ENCODE measurements at places on chromosomes 5 and 9.

GRCh38 chr5:61538722-61539501 is 206.9 kb downstream of the ZSWIM6 start:
- no peak for DNase-seq

DNA sequence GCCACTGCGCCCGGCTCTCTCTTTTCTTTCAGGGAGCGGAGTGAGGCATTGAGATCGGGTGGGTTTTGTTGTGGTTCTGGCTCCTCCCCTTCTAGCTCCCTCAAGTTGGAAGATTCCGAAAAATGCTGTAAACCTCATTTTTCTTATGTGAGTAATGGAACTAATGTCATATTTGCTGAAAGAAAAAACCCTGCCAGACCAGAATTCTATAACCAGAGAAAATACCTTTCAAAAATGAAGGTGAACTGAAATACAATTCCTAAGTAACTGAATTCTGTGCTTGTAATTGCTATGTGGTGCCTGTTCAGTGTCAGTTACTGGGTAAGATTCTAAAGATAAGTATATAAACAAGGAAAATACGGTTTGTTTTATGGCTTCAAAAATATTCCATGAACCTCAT is 30.9 kb upstream of the CDK20 start:
- DNase-seq, result no peak

DNA sequence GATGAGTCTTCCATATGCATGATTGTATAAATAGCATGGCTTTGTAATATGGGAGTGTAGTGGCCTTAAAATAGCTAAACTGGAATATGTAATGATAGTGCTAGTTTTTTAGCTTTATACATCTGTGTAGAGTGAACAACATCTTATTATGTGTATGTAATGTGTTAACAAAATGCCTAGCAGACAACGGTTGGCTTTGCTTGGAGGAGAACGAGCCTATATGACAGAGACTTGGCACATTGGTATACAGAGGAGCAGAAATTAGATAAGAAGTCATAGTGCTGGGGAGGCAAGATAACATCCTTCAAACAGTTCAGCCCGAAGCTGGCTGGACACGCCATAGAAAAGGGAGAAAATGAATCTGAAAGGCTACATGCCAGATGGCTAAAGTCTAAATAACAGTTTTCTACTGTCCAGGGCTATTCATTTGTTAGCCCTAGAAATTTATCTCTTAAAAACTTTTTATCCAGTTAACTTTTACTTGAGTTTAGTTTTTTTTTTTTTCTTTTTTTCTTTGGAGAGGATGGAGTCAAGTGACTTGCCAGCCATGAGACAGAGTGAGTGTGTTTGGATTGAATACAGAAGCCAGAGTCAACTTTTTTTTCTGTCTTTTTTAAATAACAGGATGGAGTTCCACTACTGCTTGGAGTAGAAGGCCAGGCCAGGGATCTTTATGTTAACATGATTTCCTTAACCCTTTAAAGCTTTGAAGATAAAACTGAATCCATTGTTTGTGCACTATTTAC is 214.4 kb upstream of the ACTBL2 start:
- no peak for DNase-seq

DNA sequence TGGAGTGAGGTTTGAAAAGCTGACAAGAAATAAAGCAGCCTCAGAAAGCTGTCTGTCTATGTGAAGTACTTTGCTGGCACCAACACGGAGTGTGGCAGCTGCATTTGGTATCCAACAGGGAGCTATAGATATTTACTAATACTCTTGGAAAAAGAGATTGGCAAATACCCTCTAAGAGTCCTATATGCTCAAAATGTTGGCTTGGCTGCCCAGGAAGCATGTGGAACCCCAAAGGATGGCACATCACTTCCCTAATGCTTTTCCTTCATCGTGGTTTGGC is 398.3 kb downstream of the TLE4 start:
- no peak for DNase-seq

GRCh38 chr5:74384851-74385250 is 255.7 kb downstream of the ENC1 start:
- no peak for DNase-seq

- DNase-seq, result no peak
These were observed 90.4 kb upstream of the ANKRD55 start for GRCh38 chr5:56323505-56323904.

DNA sequence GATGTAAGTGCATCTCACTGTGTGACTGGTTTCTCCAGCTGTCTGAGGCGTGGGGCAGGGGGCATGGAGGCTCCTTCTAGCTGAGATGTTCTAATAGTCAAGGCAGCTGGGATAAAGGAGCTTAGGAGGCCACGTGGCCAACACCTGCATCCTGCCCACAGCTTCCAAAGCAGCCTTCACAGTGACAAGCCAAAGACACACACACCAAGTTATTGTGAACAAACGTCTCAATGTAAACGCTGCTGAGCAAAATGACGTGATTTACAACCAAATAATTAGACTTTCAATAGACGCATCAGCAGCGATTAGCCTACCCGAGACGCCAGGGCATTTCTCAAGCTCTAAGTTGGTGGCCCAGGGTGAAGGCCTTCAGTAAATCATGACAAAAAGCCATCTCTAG is 23.2 kb upstream of the SLC25A51 start:
- no peak for DNase-seq

GRCh38 chr5:119011186-119011585 is 22.8 kb upstream of the DTWD2 start:
- no peak for DNase-seq

DNA sequence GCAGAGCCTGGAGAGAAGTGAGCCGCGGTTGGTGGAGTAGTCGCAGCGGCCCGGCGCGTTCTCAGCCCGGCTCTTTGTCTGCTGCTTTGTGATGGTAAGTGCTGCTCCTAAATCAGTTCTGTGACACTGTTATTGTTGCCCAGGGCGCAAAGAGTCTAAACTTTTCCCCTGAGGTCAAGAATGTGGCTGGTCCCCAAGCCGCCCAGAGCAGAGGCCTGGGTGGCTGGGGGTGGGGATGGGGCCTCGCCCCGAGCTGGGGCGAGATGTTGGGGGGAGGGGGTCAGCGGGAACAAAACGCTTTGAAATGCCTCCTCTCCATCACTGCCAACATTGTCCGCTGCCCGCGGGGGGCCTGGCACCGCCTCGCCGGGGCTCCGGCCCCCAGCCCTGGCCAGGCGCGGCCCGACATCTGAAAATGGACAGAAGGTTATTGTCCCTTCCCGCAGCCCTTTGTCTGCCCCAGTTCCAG is 11.7 kb upstream of the CERCAM start:
- DNase-seq, result no peak

DNA sequence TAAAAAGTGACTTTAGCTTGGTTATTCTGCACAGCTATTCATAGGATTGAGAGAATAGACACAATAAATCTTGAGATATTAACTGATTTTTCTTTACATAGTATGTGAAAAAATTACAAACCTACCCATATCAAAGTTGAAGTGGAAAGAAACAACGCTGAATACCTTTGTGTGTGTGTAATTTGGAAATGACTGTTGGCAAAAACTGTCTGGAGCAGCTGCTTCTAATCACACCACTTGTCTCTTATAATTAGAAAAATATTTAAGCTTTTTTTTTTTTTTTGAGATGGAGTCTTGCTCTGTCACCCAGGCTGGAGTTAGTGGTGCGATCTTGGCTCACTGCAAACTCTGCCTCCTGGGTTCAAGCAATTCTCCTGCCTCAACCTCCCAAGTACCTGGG is 110.8 kb upstream of the POC5 start:
- no peak for DNase-seq

DNA sequence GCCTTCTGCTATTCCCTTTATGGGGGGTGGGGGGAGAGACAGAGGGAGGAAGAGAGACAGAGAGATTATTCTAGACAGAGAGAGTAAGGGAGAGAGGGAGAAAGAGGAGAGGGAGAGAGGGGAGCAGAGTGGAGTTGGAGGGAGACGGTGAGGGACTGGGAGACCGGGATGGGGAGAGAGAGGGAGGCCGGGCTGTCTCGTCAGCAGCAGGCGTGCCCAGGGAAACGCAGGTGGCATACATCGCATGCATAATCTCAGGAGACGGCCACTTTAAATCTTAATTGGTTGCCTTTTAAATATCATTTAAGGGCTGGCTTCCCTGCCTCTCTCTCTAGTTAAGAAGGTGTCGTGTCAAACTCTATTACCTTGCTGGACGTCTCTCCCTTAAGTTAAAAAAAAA is 8.4 kb downstream of the IRX4 start:
- DNase-seq, result no peak

- no peak for DNase-seq
These were observed 58.2 kb upstream of the GGTA1 start for GRCh38 chr9:121557581-121558447.

- no peak for DNase-seq
These were observed 92.1 kb upstream of the IER5L start for GRCh38 chr9:129270205-129270604.

- DNase-seq, result no peak
These were observed 323.0 kb upstream of the IRX4 start for GRCh38 chr5:2205596-2206226.

GRCh38 chr5:2204366-2205184 is 321.9 kb upstream of the IRX4 start:
- no peak for DNase-seq

DNA sequence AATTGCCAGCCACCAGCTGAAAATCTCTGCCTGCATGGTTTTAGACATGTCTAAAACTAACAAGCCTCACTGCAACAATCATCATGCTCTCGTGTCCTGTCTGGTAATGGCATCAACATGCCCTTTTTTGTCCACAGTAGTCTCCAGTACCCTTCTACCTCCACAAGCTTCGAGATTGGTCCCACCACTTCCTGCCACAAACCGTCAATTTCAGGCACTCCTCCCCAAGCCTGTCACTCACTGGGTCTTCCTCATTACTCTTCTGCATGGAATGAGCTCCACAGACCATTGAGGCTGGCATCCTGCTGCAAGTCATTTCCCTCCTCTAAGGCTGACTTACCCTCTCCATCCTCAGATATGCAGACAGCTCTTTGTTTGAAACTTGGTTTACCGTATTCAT is 9.0 kb downstream of the LPAR1 start:
- no peak for DNase-seq

- DNase-seq, result no peak
These were observed 30.9 kb upstream of the ZDHHC11B start for GRCh38 chr5:815449-815848.

DNA sequence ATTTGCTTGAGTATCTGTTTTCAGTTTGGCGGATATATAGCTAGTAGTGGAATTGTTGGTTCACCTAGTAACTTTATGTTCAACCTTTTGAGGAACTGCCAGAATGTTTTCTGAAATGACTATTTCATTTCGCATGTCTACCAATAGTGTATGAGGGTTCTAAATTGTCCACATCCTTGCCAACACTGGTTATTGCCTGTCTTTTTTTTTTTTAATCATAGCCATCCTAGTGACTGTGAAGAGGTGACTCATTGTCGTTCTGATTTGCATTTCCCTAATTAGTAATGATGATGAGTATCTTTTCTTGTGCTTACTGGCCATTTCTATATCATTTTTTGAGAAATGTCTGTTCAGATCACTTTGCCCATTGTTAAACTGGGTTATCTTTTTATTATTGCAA is 52.5 kb downstream of the PRLR start:
- no peak for DNase-seq

- DNase-seq, result no peak
These were observed 7.5 kb downstream of the KIAA1958 start for GRCh38 chr9:112494153-112494552.

DNA sequence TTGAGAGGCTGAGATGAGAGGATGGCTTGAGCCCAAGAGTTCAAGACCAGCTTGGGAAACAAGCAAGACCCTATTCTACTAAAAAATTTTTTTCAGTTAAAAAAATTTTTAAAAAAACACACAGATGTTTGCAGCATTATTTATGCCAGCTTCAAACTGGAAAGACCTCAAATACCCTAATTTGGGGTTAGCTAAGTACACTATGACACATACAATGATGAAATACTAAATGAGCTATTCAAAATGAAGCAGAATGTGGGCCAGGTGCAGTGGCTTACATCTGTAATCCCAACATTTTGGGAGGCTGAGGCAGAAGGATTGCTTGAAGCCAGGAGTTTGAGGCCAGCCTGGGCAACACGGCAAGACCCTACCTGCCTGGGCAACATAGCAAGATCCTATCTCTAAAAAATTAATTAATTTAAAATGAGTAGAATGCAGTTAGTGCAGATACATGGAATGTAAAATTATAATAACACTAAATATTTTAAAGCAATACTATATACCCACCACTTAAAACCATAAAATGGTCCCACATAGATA is 44.9 kb downstream of the LHFPL2 start:
- DNase-seq, result no peak

DNA sequence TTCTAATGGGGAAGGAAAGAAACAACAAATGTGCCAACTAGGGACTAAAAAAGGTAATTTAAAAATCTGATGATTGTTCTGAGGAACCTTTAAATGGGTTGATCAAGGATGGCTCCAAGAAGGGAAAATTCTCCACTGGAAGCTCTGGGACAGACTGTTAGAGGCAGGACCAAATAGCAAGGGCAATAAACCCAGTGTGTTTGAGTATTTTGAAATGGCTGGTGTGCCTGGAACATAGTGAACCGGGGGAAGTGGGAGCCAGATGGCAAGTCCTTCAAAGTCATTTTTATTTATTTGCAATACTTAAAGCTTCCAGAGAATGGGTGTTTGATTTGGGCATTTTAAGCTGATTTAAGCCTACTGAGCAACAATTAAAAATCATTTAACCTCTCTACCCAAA is 587.7 kb upstream of the MEF2C start:
- DNase-seq, result no peak

GRCh38 chr9:88923653-88924288 is 67.5 kb upstream of the S1PR3 start:
- no peak for DNase-seq

- no peak for DNase-seq
These were observed 7.1 kb downstream of the NEK6 start for GRCh38 chr9:124264823-124265233.

DNA sequence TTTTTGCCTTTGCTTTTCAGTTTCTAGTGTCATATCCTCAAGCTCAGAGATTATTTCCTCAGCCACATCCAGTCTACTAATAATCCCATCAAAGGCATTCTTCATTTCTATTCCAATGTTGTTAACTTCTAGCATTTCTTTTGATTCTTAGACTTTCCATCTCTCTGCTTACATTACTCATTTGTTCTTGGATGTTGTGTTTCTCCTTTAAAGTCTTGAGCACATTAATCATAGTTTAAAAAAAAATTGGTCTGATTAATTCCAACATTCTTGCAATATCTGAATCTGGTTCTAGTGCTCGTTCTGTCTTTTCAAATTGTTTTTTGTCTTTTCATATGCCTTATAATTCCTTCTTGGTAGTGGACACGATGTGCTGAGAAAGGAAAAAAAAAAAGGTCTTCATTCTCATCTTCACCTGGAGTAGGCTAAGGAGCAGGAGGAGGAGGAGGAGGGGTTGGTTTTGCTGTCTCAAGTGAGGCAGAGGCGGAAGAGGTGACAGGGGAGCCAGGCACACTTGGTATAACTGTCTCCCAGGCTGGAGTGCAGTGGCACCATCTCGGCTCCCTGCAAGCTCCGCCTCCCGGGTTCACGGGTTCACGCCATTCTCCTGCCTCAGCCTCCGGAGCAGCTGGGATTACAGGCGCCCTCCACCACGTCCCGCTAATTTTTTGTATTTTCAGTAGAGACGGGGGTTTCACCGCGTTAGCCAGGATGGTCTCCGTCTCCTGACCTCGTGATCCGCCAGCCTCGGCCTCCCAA is 16.3 kb downstream of the PRXL2C start:
- DNase-seq, result no peak

Measured in activated T-cell treated with anti-CD3 and anti-CD28 coated beads for 4 hours (primary cell).